ENCODE measurements at places on chromosomes 1 and 21.

DNA sequence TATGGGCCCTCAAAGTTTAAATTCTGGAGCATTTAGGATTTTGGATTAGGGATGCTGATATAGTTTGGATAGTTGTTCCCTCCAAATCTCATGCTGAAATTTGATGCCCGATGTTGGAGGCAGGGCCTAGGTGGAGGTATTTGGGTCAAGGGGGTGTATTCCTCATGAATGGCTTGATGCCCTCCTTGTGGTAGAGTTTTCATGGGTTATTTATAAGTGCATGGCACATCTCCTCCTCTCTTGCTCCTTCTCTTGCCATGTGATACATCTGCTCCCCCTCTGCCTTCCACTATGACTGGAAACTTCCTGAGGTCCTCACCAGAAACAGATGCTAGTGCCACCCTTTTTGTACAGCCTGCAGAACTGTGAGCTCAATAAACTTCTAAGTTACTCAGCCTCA lies 17.5 kb upstream of the NKAIN1 start:
- no peak for DNase-seq

GRCh38 chr1:107662971-107663370 lies 302.0 kb downstream of the VAV3 start:
- DNase-seq, result no peak

- DNase-seq, result no peak
Observed at GRCh38 chr1:22053861-22054770, 1.6 kb downstream of the CDC42 start.

- no peak for DNase-seq
Observed at GRCh38 chr1:165960881-165961280, 133.5 kb downstream of the UCK2 start.

GRCh38 chr1:146036241-146036964 lies 14.9 kb upstream of the HJV start:
- no peak for DNase-seq

DNA sequence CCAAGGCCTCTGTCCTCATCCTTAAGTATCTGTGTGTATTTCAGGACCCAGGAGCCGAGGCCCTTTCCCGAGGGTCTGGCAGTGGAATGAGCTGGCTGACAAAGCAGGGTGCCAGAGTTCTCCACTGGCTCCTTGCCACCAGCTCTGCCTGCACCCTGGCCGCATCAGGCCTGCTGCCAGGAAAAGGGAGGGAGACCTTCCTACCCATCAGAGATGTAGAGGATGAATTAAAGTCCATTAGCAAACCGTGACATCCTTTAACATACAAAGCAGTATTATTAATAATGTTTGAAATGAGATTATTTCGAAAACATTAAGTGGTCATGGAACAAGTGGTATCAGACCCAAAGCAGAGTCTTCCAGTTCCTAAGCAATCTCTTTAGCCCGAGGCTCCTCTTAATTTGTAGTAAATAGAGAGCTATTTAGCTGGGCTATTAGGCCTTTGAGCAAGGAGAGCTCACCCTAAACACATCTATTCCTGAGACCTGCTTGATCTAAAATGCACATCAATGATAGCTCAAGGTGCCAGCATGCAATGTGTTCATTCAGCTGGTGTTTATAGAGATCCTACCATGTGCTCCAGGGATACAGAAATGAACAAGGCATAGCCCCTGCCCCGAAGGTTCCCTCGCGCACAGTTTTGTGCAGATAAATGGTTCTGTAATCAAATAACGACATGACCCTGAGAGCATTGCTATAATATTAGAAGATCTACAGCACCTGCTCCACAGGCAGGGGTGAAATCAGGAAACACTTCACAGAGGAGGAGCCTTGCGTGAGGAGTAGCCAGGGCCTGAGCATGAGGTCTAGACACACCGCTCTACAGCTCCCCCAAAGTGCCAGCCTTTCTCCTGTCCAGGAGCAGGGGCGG lies 44.0 kb downstream of the FAM163A start:
- no peak for DNase-seq

GRCh38 chr1:247431643-247432042 lies 15.7 kb downstream of the NLRP3 start:
- DNase-seq, result no peak

- no peak for DNase-seq
Observed at GRCh38 chr1:178345238-178345637, 151.5 kb downstream of the CLEC20A start.

GRCh38 chr1:9129266-9130041 lies 552 bp upstream of the GPR157 start:
- DNase-seq, result peak; percentile 81

DNA sequence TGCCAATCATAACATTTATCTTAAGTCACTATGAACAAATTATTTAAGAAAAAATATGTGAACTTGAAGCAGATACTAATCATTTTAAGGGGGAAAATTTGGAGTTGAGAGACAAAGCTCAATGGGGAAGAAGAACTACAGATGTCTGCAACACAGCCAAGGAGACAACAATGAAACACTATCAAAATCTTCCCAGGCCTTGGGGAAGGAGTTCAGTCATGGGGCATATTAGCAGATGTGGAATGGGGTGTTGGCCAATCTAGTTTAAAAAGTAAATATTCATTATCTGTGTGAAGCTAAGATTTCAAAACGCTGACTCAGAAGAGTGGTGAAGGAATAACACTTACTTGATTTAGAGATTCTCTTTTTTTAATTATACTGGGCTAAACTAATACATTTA lies 671.6 kb upstream of the ZP4 start:
- DNase-seq, result no peak

DNA sequence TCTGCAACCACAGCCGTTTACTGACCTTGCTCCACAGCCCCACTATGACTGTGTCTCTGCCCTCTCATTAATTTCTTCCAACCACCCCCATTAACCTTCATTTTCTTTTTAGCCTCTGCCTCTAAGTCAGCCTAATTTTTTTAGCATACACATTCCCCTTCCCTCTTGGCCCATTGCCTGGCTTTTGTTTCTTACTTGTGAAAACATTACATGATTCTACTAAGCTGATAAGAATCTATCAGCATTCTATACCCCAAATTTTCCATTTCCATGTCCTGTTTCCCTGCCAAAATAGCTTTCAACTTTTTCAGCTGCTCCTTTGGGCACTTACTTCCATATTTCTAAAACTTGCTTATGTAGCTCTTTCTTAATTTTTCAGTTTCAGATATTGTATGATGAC lies 79.8 kb downstream of the PCP4 start:
- no peak for DNase-seq

GRCh38 chr1:86646256-86646655 lies 58.1 kb upstream of the SH3GLB1 start:
- DNase-seq, result no peak

GRCh38 chr1:224543453-224543852 lies 72.7 kb upstream of the CNIH3 start:
- no peak for DNase-seq

GRCh38 chr1:89429062-89429461 lies 65.2 kb downstream of the GBP6 start:
- DNase-seq, result no peak

DNA sequence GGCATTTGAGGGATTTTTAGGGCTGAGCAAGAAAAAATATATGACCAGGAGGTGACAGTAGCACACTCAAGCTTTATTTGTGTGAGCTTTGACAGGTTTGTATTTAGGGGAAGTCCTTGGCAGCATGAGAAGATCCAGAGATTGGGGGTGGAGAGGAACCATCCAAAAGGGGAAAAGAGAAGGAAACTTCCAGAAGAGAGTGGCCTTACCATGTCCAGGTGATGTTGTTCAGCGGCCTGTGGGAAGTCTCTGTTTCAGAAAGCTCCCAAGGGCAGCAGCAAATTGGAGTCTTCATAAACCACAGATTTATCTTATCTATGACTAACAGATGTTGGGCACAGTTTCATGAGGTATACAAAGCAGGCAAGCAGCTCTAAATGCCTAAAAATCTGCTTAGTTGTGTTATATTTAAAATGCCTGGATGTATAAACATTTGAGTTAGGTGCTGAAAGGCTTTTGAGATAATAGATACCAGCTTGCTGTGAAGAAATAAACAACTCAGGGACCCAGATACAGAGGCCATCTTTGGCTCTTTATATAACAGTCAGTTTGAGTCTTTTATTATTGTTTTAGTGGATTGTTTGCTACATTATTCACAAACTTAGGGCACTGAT lies 21.2 kb upstream of the ADAR start:
- DNase-seq, result no peak

GRCh38 chr1:162878000-162878596 lies 17.1 kb upstream of the CCDC190 start:
- no peak for DNase-seq

- DNase-seq, result no peak
Observed at GRCh38 chr1:93631626-93632365, 49.8 kb downstream of the BCAR3 start.

DNA sequence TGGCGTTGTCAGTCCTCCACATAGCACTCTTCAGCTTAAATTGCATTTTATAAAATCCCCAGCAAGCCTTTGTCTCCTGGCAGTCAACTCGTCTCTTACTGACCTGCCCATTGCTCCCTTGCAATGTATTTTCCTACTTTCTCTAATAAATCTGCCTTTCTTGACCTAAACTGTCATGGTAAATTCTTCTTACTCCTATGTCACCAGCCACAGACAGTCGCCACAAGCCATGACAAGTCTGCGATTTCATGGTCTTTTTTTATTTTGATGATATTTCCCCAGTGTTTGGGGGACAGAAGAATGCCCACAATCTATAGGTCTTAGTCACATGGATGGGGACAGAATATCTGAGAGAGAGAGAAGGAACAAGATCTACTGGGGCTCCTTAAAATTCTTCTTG lies 8.4 kb downstream of the IFNAR2 start:
- DNase-seq, result no peak

- no peak for DNase-seq
Observed at GRCh38 chr1:157084720-157085119, 14.9 kb downstream of the ETV3L start.

GRCh38 chr1:34825455-34826091 lies 32.8 kb downstream of the GJA4 start:
- no peak for DNase-seq

DNA sequence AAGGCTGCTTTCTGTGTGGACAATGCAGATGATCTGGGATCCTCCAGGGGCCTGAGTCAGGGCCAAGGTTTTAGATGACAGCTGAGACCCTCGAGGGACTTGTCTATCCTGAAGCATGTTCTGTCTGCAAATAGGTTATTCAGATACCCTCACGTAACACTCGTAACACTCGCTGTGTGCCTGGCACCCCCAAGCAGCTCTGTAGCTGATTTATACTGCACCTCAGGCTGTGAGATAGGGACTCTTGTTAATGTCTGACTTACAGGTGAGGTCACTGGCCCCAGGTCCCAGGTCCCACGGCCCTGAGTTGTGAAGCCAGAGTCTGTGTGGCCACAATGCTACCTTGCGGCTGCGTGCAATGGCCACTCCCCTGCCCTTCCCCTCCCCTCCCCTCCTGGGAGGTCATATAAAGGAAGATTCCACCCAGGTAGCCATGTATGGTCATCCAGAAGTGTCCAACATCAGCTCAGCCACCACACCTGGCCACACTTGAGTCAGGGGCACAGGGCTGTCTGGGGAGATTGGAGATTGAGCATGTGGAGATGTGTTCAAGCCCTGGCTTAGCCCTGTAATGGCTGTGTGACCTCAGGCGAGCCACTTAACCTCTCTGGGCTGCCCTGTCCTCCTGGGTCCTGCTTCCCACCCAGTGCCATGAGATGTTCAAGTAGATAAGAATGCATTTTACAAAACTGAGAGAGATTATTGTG lies 687.7 kb downstream of the MATN1 start:
- no peak for DNase-seq

DNA sequence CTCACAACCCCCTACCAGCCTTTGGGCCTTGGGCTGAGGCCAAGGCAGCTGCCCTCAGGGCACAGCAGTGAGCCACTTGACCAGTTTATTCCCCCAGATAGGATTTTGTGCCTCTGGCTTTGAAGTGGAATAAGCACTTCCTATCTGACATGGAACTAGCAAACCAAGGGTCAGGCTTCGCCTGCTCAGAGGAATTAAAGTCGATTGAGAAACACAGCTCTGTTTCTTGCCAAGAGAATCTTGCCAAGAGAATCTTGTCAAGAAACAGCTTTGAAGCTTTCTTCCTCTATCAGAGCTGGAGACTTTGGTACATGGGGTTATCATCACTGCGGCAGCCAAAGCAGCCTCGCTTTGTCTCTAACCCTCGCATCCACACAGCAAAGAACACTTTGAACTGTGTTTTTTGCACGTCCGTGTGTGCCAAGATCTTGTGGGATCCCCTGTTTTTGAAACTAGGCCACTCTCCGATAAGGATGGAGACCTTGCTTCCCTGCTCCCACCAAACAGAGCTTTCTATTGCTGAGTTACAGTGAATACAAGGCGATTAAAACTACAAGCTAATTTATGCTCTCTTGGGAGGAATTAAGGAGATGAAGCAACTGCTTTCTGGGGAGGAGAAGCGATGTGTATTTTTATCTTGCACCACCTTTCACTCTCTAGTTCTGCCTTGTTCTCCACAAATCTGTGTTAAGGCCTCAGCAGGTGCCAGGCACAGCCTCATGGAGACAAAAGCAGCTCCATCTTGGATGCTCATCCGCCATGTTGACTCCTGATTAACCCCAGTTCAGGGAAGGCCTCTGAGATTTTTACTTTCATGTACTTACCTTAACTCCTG lies 67.3 kb downstream of the RHOU start:
- no peak for DNase-seq

DNA sequence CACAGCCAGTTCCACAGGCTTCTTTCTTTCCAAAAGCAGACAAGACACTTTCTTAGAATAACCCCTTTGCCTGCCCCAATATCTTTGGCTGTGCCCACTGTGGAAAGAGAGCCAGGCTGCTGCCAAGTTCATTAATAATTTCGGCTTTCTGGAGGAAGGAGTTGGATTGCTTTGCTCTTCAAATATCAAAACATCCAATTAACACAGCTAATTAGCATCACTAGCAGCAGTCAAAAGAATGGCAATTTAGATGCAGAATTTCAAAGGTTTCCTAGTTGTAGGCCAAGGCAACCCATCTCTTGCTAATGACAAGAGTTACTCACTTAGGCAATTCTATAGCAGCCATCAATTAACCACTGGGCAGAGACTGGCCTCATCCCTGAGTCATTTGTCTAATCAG lies 91.0 kb upstream of the SPATA6 start:
- DNase-seq, result no peak

DNA sequence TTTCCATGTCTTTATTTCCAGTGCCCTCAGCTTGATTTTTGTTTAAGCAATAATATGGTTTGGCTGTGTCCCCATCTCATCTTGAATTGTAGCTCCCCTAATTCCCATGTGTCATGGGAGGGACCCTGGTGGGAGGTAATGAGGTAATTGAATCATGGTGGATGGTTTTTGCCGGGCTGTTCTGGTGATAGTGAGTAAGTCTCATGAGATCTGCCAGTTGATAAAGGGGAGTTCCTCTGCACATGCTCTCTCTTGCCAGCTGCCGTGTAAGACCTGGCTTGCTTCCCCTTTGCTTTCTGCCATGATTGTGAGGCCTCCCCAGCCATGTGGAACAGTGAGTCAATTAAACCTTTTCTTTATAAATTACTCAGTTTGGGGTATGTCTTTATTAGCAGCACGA lies 559.6 kb upstream of the ADAMTS5 start:
- no peak for DNase-seq

- no peak for DNase-seq
Observed at GRCh38 chr1:21497466-21498061, 11.7 kb upstream of the ALPL start.

GRCh38 chr1:243315455-243315854 lies 59.6 kb downstream of the SDCCAG8 start:
- DNase-seq, result no peak

GRCh38 chr1:171252482-171252881 lies 4.2 kb downstream of the FMO1 start:
- DNase-seq, result no peak

Data from activated T-helper 1 cell treated with Interleukin-2 at 50 U/mL for 16 hours (primary cell).